ENCODE measurements at places on chromosomes 11 and 22.
A peak's percentile ranks its signal among the peaks of the same experiment; 100 is the strongest.

- DNase-seq, result no peak
Measured at GRCh38 chr22:38040953-38041759, 16.0 kb upstream of the PICK1 start.

- DNase-seq, result no peak
Measured at GRCh38 chr11:92627615-92628256, 341.7 kb upstream of the MTNR1B start.

DNA sequence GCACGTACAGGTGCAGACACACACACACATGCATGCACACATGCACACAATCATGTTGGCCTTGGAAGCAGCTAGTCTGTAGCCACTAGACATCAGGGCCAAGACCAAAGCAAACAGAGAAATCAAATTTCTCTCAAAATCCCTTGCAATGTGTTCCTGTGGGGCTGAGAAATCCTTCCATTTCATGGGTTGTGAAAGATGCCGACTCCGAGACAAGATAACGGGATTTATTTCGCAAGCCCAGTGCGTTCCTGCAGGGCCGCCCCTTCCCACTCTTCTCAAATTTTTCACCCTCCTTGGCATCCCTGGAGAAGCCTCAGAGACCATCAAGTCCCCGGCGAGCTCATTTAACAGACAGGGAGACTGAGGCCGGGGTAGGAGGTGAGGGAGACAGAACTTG lies 366.7 kb downstream of the MN1 start:
- no peak for DNase-seq

DNA sequence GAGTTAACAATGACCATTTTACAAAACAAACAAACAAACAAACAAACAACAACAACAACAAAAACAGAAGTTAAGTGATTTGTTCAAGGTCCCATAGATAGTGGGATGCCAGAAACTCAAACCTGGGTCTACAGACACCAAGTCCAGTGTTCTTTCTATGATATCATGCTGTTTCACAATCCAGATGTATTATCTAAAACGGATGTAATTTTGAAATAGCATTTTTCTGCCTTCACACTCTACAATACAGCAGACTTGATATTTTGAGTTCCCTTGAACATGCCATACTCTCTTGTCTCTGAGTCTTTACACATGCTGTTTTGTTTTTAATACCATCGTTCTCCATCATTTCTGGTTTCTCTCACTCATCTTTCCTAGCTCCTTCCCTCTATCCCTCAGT lies 104.5 kb downstream of the RELT start:
- DNase-seq, result peak; percentile 47

- DNase-seq, result peak; percentile 79
Measured at GRCh38 chr11:76577226-76577920, 93.2 kb downstream of the LRRC32 start.

DNA sequence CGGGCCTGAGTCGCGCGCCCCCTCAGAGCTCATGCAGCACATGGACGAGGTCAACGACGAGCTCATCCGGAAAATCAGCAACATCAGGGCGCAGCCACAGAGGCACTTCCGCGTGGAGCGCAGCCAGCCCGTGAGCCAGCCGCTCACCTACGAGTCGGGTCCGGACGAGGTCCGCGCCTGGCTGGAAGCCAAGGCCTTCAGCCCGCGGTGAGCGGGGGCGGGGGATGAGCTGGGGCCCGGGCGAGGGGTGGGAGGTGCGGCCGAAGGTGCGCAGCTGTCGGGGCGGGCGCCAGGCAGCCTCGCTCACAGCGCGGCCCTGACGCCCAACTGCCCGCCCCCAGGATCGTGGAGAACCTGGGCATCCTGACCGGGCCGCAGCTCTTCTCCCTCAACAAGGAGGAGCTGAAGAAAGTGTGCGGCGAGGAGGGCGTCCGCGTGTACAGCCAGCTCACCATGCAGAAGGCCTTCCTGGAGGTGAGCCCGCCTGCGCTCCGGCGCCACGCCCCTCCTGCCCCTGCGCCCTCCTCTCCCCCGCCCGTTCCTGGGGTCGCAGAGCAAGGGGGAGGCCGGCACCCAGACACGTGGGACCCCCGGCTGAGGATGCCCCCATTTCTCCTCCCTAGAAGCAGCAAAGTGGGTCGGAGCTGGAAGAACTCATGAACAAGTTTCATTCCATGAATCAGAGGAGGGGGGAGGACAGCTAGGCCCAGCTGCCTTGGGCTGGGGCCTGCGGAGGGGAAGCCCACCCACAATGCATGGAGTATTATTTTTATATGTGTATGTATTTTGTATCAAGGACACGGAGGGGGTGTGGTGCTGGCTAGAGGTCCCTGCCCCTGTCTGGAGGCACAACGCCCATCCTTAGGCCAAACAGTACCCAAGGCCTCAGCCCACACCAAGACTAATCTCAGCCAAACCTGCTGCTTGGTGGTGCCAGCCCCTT lies 20.5 kb downstream of the EPS8L2 start:
- no peak for DNase-seq

GRCh38 chr11:45662665-45663485 lies 2.5 kb downstream of the CHST1 start:
- DNase-seq, result peak; percentile 95

- no peak for DNase-seq
Measured at GRCh38 chr22:41700108-41700364, 733 bp downstream of the MEI1 start.

GRCh38 chr11:9525116-9525515 lies 48.4 kb upstream of the WEE1 start:
- DNase-seq, result no peak
